Inflammatory macrophage treated with lipopolysaccharide for 4 hours (primary cell): ENCODE measurements at places on chromosomes 1 and 21.

- DNase-seq, result peak; percentile 30
Observed at GRCh38 chr1:77412069-77412819, 130.4 kb downstream of the AK5 start.

DNA sequence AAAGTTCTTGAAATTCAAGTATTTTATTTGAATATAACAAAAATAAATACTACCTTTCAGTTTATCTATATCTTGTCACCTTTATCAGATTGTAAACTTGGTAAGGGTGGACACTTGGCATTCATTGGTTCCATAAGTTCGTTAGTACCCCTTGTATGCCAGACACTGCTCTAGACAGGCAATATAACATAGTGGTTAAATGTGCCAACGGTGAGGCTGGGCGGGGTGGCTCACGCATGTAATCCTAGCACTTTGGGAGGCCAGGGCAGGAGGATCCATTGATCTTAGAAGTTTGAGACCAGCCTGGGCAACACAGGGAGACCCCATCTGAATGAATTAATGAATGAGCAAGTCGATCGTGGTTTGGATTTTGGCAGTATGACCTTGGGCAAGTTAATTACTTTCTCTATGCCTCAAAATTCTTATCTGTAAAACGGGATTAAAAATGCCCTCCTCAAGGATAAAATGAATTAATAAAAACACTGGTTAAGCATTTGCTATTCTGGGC is 26.3 kb upstream of the SH3D21 start:
- DNase-seq, result no peak

- peak; percentile 56 for DNase-seq
Observed at GRCh38 chr1:110726755-110727154, 52.0 kb upstream of the KCNA3 start.

DNA sequence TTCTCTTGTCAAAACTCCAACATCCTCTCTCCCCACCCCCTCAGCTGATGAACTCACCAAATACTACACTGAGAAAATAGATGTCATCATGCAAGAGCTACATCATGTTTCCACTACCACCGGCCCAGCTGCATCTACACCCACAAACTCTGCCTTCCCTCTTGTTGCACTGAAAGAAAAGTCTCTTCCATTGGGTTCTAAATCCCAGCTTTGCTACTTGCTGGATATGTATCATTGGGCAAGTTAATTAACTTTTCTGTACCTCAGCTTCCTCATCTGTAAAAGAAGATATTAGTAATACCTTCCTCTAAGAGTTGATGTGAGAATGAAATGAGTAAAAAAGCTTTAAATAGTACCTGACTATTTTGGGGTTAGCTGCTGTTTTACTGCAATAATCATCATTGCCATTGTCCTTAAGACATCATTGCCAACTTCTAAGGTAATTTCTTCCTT is 108.6 kb downstream of the OLFML2B start:
- peak; percentile 7 for DNase-seq

- DNase-seq, result peak; percentile 47
Observed at GRCh38 chr21:31137960-31138359, 99.7 kb upstream of the KRTAP19-8 start.
